ENCODE measurements at places on chromosomes 1 and 21.

GRCh38 chr1:224727351-224728289 lies 111.5 kb downstream of the CNIH3 start:
- DNase-seq: no peak

DNA sequence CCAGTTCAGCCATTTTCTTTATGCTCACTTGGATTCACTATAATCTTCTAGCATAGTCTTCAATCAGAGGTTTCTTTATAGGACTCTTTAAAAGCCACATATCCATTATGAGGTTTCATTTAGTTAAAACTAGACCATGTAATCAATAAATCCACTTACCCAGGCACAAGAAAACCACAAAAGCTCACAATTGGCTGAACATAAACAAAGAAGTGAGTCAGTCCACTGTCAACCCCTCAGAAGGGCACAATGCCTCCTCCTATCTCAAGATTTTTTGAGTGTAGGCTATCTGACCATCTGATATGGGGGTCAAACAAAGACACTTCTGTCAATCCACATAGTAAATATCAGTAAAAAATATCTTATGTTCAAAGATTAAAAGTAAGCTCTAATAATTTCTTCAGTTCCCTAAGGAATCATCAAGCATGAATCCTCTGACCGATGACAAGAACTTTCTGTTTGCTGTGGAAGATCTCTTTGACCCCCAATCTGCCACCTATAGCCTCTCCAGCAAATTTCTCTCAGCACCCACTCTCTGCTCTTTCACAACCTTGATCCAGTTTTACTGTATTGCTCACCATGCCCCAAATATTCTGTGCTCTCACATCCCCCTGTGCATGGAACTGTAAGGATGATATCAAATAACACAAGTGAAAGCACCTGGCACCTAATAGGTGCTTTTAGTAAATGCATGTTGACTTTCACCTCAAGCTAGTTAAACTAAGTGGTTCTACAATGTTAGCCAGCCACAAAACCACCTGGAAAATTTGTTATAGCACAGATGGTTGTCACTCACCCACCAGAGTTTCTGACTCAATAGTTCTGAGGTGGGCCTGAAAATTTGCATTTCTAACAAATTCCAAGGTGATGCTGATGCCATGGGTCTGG lies 16.7 kb downstream of the RAB3B start:
- no peak for DNase-seq

DNA sequence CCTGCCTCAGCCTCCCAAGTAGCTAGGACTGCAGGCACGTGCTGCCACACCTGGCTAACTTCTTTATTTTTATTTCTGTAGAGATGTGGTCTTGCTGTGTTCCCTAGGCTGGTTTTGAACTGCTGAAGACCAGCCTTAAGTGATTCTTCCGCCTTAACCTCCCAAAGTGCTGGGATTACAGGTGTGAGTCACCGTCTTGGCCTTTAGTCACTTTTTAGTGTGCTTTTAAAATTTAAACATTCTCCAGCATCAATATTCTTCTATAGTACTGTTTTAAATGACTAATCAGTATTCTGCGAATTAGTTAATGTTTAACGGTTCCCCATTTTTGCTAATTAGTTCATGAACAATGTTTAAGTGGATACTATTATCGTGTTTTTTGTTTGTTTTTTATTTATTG lies 60.6 kb downstream of the DYRK1A start:
- no peak for DNase-seq

DNA sequence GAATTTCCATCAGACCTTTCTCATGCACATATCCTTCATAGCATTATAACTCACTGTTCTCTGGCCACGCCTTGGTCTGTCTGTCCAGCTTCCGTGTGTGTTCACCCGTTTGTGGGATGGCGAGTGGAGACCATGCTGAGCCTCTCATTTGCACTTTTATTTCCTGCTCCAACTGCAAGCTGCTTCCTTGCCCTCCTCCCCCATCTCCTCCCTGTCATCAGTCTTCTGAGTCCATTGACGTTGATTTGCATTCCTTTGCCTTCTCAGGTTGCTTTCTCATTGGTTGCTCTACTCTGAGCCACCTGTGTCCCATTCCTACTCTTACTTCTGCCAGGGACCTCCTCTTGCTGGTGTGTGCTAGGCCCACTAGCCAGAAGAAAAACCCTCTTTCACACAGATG lies 146.4 kb downstream of the NOS1AP start:
- DNase-seq: no peak

DNA sequence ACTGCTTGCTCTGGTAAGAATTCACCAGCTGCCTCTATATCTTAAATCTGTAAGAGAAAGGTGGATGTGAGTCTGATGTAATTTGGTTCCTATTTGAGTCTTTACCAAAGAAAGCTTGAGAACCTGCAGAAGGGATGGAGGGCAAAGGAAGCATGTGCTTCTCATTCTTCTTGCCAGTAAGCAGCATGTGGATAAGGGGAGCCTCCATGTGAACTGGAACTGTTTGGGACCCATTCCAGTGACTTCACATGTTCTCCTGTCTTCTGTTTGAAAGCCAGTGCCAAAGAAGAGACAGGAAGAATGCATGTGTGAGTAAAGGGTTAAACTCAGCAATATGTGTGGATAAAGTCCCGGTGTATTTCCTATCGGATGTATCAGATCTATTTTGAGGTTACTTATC lies 119.6 kb upstream of the ADGRL2 start:
- DNase-seq: no peak

DNA sequence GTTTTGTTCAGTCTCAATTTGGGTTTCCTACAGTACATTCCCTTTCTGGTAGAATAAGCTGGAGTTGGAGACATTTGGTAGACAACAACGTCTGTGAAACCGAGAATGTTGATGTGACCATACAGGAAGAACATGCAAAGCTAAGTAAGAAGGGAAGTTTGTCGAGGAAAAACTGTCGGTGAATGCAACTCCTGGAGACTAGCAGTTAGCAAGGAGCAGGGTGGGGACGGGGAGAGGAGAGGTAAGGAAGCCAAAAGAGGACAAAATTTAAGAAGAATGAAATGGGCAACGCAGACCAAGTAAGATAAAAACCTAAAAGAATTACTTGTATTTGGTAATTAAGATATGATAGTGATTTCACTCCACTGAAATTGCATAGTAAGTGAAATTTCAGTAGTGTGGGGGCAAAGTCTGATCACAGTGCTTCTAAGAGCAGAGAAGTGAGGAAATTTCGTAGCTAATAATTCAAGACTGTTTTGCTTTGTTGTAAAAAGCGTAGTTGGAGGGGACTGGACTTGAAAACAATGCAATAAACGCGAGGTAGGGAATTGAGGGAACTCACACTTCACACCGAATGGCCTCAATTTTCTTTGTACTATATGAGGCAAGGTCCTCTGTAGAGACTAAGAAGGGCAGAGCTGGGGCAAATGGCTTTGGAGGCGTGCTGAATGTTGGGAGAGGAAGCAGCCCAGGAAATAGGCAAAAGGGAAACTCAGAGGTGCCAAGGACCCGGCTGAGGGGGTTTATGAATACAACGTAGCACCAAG lies 787 bp upstream of the GIPC2 start:
- no peak for DNase-seq

GRCh38 chr1:161351482-161351881 lies 16.2 kb downstream of the CFAP126 start:
- peak; percentile 47 for DNase-seq

DNA sequence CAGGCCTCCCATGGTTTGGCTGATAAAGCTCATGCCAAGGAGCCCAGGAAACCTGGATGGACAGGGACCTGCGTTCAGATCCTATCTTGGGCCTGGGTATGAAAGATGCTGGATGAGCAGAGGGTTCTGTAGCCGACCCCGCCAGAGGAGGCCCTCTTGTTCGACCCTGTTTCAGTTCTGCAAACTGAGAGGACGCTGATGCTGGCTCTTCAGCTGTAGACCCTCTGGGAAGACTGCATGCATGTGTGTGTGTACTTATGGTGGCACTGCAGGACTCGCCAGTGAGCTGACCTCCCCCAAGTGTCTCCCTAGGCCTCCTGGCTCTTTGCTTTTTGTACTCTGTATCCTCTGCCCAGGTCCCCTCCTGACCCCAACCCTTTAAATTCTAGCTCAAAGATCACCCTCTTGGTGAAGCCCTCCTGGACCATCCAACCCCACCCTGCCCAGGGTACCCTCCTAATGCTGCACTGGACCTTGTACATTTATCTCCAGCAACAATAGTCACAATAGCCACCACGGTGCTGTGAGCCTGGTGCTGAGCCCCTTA lies 1.6 kb downstream of the EPS8L3 start:
- peak; percentile 3 for DNase-seq

DNA sequence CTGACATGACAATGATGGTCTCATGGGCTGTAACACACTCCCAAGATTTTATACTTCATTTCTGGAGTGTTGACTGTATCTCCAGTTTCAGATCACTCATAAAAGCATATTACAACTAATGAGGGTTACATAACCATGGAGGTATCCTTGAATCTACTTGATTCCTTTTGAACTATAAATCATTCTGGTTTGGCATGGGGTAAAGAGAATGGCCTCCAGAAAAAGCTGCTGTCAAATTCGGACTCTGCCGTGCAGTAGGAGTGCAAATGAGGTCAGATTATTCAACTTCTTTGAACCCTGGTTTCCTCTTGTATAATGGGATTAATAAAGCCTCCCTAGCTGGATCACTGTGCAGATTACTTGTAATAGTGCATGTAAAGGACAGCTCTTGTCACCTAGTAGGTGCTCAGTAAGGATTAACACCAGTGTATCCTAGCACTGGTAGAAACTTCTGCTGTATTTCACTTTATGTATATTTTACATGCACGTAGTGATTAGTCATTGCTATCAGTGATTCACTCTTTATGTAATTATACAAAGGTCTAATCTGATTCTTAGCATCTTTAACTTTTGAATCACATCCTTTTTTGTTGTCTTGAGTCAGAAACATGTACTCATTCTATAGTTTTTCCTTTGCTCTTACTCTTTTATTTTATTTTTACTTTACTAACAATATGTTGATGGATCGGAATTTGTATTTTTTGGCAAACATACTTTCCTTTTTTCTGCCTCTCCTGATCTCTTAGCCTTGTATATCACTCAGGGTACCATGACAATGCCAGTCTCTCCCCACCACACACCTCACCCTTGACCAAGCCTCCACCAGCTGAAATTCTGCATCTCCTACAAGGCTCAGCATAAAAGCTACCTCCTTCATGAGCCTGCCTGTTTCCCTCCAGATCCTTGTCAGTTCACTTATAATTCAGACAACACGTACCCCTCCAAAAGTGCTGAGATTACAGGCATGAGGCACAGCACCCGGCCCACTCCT lies 3.2 kb downstream of the LRRC8C start:
- DNase-seq: no peak

DNA sequence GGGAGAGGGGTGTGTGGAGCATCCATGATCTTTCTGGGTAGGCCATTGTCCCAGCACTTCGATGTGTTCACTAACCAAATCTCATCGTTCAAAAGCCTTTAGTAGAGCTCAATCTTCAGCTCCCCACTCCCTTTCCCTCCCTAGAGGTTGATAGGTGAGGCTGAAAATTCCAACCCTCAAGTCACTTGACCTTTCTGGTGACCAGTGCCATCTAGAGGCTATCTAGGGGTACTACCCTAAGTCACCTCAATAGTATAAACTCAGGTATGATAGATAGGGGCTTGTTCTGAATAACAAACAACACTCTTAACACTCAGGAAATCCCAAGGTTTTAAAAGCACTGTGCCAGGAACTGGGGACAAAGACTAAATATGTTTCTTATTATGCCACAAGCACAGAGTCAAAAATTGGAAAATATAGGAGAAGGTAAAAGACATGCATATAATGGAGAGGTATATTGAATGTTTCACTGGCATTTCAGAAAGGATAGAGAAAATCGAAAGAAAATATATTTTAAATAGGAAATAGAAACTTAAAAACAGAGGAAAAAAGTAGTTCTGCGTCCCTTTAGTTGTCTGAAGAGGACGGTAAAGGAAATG lies 42.9 kb upstream of the CD53 start:
- peak; percentile 30 for DNase-seq

DNA sequence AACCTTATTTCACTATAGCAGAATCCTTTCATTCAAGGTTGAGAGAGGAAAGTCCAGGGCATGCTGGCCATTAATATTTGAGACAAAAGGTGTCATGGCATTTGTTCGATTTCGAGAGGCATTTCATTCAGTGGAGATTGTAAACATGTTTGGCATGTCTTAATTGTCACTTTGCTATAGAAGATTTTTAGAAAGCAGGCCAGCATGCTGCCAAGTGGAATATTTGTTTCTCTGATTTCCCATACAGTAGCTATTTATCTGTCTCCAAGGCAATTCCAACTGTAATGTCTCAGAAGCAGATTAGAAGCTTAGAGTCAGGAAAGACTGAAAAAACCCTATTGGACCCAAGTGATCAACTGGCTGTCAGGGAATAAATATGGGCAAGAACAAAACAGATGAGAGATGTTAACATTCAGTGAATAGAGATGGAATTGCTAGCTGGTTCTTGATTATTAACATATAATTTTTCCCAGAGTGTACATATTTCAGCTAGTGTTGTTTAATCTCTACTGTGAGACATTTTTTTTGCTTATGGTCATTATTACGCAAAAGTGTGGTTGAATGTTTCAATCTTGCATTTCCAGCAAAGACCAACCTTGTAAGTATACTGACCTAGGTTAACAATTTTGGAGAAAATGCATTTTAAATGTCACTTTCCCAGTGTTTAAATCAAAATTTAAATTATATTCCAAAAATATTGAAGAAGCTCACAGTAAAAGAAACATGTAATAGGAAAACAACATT lies 174.6 kb downstream of the KCNK2 start:
- DNase-seq: no peak

DNA sequence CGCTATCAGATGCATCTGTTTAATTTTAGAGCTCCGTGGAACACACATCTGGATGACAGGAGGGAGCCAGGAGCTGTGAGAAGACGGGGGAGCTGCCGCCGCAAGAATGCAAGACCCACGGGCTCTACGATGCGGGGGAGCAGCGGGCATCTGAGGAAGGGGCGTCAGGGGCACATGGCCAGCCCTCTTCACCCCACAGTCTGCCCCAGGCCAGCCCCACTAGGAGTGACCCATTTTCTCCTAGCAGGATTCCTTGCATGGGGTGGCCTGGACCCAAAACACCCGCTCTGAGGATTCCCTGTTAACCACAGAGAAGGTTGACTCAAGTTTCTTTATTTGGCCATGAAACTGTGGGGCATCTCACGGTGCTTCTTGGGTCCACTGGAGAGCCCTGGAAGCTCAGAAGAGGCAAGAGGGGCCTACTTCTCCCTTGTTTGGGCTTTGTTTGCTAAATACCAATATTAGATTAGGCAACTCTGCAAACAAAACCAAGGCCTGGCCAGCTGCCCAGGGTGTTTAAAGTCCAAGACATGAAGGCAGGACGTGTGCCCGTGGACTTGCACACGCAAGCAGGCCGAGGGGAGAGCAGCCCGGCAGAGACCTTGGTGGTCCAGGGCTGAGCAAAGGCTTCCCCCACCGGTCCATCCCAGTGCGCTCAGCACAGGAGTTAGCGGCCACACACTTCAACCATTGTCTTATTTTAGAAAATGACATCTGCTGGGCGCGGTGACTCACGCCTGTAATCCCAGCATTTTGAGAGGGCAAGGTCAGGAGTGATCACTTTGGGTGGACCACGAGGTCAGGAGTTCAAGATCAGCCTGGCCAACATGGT lies 89.8 kb downstream of the DHRS3 start:
- DNase-seq: no peak

GRCh38 chr1:2989976-2990375 lies 31.3 kb upstream of the ACTRT2 start:
- no peak for DNase-seq

All from WERI-Rb-1 (cell line).